Stimulated activated CD4-positive, alpha-beta T cell treated with anti-CD3 and anti-CD28 coated beads, Interleukin-4, amount 100 ng/mL, for 48 hours (primary cell): ENCODE measurements at places on chromosomes 5 and 9.

DNA sequence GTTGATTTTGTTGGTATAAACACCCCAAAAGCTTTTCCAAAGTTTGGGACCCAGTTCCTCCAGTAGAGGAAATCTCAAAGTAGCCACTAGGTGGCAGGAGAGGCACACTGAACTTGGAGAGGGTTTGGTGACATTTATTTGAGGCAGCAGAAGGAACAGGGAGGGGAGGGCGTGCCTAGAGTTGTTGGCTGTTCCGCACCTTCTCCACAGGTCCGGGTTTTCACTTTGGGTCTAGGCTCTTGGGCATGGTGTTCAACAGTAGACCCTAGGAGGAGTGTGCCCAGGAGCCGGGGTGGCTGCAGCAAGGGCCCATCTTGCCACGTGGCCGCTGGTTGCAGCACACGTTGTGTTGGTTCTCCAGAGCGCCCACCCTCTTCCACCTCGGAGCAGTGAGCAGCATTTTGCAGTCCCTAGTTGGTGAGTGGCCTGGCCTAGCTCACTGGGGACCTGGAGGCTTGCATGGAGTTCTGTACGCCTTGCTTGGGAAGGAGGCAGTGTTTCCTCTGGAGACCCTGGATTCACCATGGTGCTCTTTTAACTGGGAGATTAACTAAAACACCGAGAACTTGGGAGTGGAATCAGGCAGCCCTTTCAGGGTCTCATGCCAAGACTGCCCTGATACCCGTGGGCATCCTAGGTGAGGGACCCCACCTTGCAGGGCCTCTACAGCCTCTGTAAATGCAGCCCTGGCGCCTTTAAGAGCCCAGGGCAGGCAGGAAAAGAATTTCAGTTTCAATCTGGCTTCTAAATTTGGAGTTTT, 28.2 kb downstream of the PTPA start:
- peak; percentile 51 for DNase-seq

GRCh38 chr9:130215341-130216119, 43.3 kb downstream of the NCS1 start:
- no peak for DNase-seq

GRCh38 chr9:127761491-127761956, 16.9 kb downstream of the SH2D3C start:
- DNase-seq, result no peak

- DNase-seq, result peak; percentile 20
These were observed 1.1 kb upstream of the MAT2B start for GRCh38 chr5:163504079-163504931.

GRCh38 chr9:19781240-19781639, 7.6 kb downstream of the SLC24A2 start:
- no peak for DNase-seq

DNA sequence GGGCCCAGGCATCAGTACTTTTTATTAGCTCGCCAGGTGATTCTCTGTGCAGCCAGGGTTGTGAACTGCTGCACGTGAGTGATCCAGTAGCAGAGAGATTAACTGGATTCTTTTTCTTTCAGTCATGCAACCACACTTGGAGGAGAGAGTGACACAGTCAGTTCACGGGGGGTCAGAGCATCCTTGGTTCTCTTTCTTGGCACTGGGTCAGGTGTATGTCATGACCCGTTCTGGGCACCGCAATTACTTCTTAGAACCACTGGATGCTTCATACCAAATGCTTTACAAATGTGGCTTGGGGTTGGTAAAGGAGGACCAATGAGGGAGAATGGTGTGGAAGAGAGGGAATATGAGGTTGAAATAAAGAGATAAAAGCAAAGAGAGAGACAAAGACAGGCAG, 368.7 kb downstream of the MLLT3 start:
- no peak for DNase-seq

GRCh38 chr9:35116539-35116897, 856 bp upstream of the ATOSB start:
- no peak for DNase-seq

GRCh38 chr9:98367923-98368322, 112.5 kb upstream of the TBC1D2 start:
- no peak for DNase-seq

DNA sequence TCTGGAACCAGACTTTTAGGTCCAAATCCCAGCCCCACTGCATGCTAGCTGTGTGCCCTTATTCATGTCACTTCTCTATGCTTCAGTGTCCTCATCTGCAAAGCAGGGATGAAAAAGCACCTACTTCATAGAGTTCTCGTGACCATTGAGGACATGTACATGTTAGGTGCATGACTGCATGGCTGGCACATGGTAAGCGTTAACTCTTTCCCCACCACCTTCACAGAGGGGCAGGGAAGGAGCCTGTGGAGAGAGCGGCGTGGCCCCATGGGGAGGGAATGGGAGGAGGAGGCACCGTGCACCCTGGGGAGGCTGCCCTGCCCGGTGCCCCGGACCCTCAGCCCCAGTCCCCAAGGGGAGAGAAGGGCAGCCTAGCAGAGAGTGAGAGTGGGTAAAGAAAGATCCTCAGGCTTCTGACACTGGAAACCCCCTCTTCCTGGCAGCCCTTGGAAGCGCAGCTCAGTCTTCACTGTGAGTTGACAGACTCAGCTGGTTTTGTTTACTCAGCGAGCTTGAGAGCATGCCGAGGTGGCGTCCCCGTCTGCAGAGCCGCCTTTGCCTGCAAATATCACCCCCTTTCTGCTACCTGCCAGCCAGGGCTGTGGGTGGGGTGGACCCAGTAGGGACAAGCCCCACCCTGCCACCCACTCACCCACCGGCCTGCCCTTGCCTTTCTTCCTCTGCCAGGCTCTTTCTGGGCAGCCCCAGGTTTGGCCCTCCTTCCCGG, 10.6 kb upstream of the ANGPTL2 start:
- DNase-seq, result no peak

DNA sequence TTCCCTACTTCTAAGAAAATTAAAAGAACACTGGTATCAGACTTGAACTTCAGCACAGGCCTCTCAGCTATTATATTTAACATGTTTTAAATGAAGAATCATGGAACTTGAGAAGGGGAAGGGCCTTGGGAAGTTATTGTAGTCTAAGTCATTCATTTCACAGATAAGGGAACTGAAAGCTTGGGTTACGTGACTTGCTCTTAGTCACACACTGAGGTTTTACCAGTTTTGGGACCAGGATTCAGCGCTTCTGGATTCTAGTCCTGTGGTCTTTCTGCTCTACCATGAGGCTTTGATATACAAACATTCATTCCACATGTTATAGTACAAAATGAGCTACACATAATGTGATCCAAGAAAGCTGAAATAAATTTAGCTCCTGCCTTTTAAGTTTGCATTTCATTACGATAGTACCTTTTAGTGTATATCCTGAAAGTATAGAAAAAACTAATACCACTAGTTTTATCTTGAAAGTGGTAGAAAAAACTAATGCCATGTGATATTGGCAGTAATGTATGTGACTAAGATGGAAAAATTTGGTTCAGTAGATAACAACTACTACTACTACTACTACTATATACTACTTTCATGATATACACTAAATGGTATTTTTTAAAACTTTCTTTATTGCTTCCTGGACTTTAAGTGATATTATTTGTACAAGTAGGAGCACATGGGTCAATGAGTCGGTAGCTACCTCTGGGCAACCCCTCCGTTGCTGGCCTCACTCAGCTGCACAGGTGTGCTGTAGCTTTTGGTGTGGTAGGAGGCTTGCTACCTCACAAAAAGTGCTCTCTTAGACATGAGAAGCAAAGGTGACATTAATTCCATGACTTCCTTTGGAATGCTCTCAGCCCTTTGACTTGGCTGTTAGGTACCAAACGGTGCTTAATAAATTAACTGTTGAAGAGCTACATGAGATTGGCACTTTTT, 40.7 kb downstream of the F2RL2 start:
- DNase-seq, result no peak

- DNase-seq, result no peak
These were observed 43.7 kb upstream of the ERCC6L2 start for GRCh38 chr9:95831810-95832209.

- DNase-seq, result no peak
These were observed 101.1 kb upstream of the CACNA1B start for GRCh38 chr9:137776306-137776995.

DNA sequence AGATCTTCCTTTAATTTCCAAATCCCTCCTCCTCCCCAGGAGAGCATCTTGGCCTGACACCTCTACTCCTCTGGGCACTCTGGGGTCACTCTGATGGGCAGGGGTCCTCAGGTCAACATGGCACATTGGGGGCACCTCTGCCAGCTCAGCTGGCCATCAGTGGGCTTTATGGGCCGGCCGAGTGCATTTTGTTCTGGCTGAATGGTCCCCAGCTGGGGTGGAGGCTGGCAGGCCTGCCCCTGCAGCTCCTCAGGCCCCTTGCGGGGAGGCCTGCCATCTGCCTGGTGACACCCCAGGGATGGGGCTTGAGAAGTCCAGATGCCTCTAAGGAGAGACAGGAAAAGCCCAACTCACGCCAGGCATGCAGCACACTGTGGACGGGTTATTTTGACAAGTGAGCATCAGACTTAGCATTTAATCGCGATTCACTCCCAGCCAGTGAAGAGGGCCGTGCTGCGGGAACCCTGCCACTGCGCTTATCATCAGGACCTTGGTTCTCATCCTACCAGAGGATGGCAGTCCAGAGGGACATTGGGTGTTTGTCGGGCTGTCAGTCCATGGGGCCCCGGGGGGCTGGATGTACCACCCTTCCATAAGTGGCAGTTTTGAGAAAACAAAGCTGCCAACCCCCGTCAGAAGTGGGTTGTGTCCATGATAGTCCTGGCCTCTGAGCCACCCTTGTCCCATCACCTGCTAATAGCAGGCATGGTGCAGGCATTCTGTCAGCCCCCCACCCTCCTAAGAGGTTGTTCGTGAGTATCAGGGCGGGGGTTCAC, 21.7 kb downstream of the PHF2 start:
- DNase-seq, result no peak

DNA sequence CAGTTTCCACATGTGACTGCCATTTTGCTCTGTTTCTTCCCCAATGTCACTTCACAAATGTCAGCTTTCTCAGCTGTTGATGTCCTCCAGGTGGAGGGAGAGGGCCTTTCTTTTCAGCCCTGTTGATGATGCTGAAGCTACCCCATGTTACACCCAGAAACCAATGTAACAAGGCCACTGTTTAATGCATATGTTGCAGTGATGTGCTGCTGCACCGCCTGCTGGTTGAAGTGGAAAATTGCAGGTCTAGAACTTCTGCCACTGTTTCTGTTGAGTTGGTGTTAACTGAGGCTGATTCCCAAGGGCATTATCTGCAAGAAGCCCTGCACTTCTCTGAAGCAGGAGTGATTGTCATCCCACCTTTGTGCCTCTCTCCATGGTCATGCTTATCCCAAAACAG, 428.4 kb downstream of the KDM4C start:
- no peak for DNase-seq

- DNase-seq, result no peak
These were observed 16.5 kb downstream of the NTRK2 start for GRCh38 chr9:84686068-84686467.

DNA sequence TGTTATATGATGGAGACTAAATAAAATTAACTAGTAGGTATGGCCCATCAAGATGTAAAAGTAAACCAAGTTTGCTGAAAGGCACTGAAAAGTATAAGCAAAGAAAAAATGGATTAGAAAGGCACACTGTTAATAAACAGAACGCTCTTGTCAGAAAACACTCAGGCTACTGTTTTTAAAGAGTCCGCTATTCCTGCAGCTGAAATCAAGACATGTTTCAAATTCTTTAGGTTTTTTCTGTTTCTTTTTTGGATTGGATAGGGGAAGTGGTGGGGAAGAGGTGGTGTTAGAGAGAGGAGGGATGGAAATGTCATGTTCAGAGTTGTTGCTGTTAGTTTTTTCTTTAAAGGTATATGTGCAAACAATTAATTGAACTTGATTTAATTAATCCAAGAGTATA, 17.5 kb downstream of the OSTF1 start:
- no peak for DNase-seq

DNA sequence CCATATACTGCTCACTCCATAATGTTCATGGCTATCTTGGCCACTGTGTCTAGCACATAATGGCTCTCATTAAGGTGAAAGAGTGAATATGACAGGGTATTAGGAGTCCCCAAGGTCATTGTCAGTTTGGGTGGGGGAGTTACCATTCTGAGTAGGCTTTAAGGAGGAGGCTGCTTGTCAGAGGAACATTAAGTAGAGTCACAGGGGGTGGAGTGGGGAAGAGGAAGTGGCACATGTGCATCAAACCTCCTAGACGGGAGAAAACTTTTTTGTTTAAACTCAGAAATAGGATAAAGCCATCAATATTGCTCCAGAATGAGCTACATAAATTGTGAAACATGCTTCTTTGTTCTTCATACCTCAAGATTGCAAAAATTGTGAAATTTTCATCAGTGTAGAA, 45.5 kb downstream of the DAB2IP start:
- DNase-seq, result no peak

GRCh38 chr9:77987081-77987656, 44.4 kb downstream of the GNAQ start:
- DNase-seq, result no peak

GRCh38 chr5:156913719-156914370, 49.2 kb downstream of the TIMD4 start:
- no peak for DNase-seq

- no peak for DNase-seq
These were observed 42.4 kb downstream of the CWC27 start for GRCh38 chr5:64811050-64811640.

GRCh38 chr9:101369286-101369685, 15.5 kb downstream of the BAAT start:
- DNase-seq, result no peak

DNA sequence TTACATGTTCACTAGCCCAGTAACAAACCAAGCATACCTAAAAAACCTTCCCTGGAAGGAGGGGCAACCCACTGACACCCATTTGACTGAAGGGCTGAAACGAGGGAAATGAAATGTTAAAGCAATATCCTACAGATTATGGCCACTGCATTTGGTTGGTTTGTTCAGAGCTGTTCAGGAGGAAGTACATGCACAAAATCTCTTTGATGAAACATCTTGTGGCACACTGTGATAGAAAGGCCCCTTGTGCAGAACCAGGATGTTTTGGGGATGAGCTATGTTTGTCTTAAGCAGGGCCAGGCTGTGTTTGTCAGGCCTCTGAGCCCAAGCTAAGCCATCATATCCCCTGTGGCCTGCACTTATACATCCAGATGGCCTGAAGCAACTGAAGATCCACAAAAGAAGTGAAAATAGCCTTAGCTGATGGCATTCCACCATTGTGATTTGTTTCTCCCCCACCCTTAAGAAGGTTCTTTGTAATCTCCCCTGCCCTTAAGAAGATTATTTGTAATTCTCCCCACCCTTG, 467.3 kb upstream of the PIK3R1 start:
- DNase-seq, result no peak

- no peak for DNase-seq
These were observed 218.0 kb downstream of the MAN2A1 start for GRCh38 chr5:109907731-109908130.

GRCh38 chr5:80740999-80741398, 86.2 kb upstream of the DHFR start:
- no peak for DNase-seq

- no peak for DNase-seq
These were observed 974 bp downstream of the CCDC69 start for GRCh38 chr5:151222790-151223446.

GRCh38 chr9:27763831-27764230, 190.6 kb upstream of the C9orf72 start:
- DNase-seq, result no peak

- DNase-seq, result no peak
These were observed 52.3 kb downstream of the ARHGEF28 start for GRCh38 chr5:73678322-73678740.

GRCh38 chr5:33231214-33231710, 209.5 kb upstream of the TARS1 start:
- no peak for DNase-seq
